ENCODE measurements at places on chromosomes 11 and 22.

DNA sequence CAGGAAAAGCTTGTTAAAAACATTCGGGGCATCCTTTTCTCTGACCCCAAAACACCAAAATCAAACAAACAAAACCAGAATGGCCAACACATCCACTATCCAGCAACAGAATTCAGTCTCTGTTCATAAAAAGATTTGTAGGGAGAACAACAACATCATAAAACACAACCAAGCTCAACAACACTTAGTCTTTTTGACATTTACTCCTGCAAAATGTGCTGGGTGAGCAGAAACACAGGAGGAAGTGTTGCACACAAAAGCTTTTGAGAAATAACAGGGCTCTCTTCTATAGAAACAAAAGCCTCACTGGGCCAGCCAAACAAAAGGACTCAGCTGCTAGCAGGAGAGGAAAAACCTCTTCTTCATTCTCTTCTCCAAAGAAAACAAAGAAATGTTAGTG lies 736.0 kb upstream of the CCDC90B start:
- DNase-seq: no peak

GRCh38 chr22:27086080-27087044 lies 429.0 kb downstream of the MIAT start:
- no peak for DNase-seq

DNA sequence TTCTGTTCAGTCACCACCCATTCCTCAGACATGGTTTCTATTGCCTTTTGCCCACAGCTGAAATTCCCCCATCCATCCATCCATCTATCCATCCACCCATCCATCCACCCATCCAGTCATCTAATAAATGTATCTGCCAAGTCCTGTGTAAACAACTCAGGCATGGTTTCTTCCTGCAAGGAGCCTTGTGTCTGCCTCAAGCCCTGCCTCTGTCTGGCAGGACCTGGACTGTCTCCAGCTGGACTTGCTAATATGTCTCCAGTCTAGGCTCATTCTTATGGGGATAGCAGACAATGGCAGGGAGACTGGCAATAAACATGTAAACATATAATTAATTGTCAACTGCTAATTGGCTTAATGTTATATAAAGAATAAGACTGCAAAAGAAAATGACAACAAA lies 64.7 kb upstream of the AMPD3 start:
- no peak for DNase-seq

DNA sequence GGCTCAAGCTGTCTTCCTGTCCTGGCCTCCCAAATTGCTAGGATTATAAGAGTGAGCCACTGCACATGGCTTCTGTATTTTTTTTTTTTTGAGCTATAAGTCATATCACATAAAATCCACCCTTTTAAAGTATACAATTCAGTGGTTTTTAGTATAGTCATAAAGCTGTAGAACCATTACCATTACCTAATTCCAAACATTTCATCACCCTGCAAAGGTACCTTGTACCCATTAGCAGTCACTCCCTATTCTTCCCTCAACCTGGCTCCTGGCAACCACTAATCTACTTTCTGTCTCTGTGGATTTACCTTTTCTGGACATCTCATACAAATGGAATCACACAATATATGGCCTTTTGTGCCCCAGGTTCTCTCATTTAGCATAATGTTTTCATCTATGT lies 84.5 kb downstream of the MTMR3 start:
- no peak for DNase-seq

GRCh38 chr22:21101877-21102638 lies 56.3 kb downstream of the LRRC74B start:
- DNase-seq: no peak

DNA sequence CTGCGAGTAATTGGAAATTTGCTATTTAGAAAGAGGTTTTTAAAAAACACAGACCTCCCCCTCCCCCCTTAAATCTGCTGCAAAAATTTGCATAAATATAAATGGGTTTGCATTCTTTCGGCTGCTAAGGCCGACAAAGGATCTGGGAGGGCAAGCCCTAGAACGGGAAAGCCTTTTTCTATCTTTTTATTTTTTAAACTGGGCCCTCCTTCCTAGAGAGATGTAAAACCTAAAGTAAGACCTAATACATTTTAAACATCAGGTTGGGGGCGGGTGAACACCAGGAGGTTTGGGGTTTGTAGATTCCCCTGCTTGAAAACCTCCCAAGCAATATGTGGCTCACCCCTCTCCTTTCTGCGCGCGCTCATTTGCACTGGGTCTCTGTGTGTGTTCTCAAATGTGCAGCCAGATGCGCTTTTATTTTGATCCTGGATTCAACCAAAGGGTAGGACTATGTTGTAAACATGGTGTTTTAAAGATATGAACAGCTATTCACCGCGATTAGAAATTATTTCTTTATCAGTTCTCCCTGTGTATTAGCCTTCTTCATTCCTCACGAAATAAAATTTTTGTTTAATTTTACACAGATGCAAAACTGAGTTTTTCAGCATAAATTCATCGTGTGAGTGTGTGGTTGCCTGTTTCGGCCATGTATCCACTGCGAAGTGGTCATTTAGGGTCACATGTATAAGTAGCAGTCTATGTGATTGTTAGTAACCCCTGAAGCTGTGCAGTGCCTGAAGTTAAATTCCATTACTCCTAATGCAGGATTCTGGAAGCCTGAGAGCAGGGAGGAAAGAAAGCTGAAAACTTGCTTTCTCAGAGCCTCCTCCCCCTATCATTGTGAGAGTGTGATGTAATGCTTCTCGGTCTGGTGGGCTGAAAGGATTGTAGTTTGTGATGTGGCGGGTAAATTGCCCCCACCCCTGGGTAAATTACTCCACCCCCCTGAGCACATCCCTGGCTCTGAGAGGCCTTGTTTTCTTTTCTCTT lies 988 bp downstream of the TNRC6B start:
- no peak for DNase-seq

DNA sequence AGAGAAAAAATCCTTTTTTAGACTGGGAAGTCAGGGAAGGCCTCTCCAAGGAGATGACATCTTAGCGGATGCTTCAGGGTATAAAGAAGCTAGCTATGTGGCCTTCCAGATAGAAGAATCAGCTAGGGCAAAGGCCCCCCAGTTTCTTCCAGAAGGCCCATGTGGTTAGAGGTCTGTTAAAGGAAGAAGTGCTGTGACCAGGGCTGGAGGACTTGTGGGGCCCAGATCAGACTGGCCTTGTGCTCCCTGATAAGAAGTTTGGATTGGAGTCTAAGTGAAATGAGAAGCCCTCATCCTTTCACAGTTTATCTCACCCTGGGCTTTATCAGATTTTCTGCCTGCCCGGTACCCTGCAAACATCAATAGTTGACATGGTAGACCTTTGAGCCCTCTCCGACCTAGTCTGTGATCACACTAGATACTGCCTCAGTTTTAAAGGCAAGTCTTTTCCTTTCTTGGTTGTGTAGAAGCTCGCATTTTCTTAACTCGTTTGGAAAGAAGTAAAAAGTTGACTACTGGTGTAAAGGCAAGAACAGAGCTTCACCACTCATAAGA lies 7.8 kb downstream of the AMPD3 start:
- no peak for DNase-seq

DNA sequence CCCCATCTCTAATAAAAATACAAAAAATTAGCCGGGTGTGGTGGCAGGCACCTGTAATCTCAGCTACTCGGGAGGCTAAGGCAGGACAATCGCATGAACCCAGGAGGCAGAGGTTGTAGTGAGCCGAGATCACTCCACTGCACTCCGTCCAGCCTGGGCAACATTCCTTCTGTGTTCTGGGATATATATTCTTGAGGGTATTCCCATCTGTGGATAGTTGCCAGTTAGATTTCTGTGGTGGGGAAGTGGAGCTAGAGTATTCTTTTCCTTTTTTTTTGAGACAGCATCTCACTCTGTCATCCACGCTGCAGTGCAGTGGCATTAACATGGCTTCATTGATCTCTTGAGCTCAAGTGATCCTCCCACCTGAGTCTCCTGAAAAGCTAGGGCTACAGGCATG lies 9.1 kb upstream of the ZNF74 start:
- DNase-seq: no peak

GRCh38 chr11:61141601-61142028 lies 19.6 kb downstream of the VPS37C start:
- DNase-seq: no peak
